ENCODE measurements at places on chromosomes 7 and 10.

GRCh38 chr7:73738612-73739386 lies at the start of gene ABHD11:
Gene ABHD11 (minus strand): TSS chr7:73738802. CDS start chr7:73738770, 32 bp downstream.
- peak; percentile 100 for DNase-seq

- DNase-seq: no peak
Observed at GRCh38 chr7:8014399-8014798, 45.8 kb downstream of the GLCCI1 start.

GRCh38 chr7:135877805-135878204 lies 99.4 kb downstream of the MTPN start:
- no peak for DNase-seq

GRCh38 chr7:6262221-6262620 lies 10.2 kb downstream of the CYTH3 start:
- DNase-seq: no peak
